Amniotic stem cell (primary cell): ENCODE measurements at places on chromosomes 3 and 15.

GRCh38 chr3:159635047-159635641 lies 353.5 kb upstream of the IL12A start:
- DNase-seq: no peak

GRCh38 chr15:40142428-40142827 lies 18.4 kb upstream of the BUB1B start:
- DNase-seq: no peak

DNA sequence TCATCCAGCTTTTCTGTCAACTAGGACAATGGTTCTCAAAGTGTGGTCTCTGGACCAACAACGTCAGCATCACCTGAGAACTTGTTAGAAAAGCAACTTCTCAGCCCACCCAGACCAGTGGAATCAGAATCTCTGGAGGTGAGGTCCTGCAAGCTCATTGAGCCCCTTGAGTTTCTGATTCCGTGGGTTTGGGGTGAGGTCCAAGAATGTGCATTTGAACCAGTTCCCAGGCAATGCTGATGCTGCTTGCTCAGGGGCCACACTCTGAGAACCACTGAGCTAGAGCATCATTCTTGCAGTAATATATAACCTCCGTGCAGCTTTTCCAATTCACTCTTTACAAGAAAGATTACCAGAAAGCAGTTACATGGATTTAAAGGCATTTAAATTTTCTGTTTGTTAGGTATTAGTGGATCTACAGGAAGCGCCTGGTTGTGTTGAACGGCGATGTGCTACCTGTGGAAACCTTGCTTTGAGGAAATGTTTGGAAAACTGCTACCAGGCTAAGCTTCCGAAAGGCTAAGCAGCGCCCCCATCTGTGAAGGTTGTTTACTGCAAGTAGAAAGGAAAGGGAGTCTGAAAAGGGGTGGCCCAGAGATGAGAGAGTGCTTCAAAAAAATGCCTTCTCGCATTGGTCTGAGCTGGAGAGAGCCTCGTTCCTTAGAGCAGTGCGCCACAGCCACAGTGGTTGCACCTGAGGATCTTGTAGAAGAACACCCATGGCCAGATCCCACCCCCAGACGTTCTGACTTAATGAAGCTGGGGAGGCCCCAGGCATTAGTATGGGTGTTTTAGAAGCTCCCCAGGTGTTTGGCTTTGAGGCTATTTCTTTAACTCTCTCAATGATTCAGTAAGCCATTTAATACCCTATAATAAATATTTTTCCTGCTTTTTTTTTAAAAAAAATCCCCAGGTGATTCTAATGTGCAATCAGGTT lies 50.0 kb downstream of the RLBP1 start:
- no peak for DNase-seq

DNA sequence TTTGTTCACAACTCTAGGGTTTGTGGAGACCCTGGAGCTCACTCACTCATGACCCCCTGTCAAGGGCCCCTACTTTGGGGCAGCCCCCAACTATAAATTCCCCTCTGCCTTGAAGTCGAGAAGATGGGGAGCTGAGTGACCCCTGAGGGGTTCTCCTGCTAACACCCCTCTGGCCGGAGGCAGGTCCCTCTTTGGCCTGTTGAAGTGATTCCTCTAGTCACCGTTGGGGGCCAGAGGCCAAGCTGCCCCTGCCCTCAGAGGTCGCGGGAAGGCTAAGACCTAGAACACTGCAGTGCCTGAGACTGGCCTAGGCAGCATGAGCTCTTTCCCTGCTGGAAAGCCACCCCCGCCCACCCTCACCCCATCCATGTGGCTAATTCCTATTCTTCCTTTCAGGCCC lies 15.4 kb upstream of the SKOR1 start:
- no peak for DNase-seq

- DNase-seq: no peak
Measured at GRCh38 chr3:193798051-193798450, 205.0 kb downstream of the OPA1 start.

- DNase-seq: no peak
Measured at GRCh38 chr3:120057626-120058025, 36.6 kb downstream of the GSK3B start.

- no peak for DNase-seq
Measured at GRCh38 chr15:89839167-89839810, 24.6 kb upstream of the ANPEP start.
